Cardiac muscle cell (in vitro differentiated cells and primary cell): ENCODE measurements at places on chromosomes 3 and 15. TPM values are rescaled to one million over a fixed set of nuclear protein-coding genes. Genes with fewer than 3 reads are reported as not detected.
A peak's percentile ranks its signal among the peaks of the same experiment; 100 is the strongest.

DNA sequence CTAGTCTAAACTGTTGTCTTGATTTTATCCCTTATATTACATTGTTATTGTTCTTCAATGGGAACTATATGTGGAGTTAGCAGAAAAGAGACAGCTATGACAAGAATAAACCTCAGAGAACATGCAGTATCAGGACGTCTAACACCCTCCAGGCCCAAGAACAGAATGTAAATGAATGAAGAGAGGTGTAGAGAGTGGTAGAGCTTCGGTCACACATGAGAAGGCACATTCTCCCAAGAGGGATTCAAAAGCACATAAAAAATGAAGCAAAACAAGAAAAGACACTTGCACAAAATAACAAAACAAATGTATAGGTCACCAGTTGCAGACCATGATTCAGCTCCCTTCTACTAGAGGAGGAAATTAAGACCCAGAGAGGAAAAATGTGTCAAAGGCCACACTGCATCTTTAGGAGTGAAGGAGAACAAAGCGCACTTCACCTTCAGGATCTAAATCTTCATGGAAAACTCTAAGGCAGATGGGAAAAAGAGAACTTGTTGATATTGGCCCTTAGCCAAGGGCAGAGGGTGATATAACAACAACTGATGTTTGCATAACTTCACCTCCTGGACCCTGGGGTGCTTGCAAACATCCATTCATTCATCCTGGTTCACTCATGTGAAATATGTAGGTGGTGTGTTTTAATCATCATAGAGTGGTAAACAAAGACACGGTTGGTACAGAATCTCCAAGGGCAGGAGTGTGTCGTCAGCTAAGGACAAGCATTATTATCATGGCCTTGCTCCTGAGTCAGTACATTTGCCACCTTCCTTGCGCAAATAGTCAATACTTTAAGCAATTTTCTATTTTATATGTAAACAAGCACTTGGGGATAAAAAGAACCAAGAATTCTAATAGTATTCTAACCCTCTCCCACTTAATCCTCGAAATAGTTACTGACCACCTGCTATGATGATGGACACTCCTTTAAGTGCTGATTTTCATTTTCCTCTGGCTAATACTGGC, 8.8 kb downstream of the NEK10 start:
- DNase-seq = no peak

- DNase-seq = peak; percentile 39
Measured at GRCh38 chr15:95291898-95292472, 1038.5 kb upstream of the NR2F2 start.

DNA sequence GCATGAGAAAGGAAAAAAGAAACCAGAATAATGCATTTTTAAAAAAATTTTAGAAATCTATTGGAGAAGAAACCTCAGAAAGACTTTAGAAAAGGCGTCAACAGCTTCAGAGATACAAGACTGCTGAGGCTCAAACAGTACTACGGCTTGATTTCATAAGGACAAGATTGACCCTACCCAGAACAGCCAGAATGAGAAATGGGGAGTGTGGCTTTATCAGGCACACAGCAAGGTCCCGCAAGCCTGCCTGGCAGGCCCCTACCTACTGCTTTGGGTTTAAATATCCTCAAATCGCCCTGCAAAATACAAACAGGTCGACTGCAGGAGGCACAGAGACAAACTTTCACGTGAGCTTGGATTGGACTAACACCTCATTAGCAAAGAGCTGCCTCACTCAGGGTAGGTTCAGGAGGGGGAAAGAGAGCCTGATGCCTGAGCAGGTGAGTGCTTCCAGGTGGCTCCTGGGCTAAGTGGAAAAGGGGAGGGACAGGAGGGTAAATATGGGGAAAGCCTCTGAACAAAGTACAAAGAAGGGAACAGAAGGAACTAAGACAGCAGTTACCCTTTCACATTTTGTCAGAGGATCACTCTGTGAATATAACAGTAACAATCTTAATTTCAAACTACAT, 87.5 kb downstream of the RORA start:
- DNase-seq = no peak

GRCh38 chr15:61742591-61742990, 317.7 kb downstream of the VPS13C start:
- DNase-seq = no peak

GRCh38 chr3:105747060-105747541, 121.7 kb downstream of the CBLB start:
- DNase-seq = peak; percentile 72

- no peak for DNase-seq
Measured at GRCh38 chr3:120156699-120157098, 62.5 kb upstream of the GSK3B start.

- DNase-seq = no peak
Measured at GRCh38 chr15:71333136-71333700, 217.9 kb downstream of the THSD4 start.

- no peak for DNase-seq
Measured at GRCh38 chr3:46061108-46061720, 33.9 kb upstream of the XCR1 start.

DNA sequence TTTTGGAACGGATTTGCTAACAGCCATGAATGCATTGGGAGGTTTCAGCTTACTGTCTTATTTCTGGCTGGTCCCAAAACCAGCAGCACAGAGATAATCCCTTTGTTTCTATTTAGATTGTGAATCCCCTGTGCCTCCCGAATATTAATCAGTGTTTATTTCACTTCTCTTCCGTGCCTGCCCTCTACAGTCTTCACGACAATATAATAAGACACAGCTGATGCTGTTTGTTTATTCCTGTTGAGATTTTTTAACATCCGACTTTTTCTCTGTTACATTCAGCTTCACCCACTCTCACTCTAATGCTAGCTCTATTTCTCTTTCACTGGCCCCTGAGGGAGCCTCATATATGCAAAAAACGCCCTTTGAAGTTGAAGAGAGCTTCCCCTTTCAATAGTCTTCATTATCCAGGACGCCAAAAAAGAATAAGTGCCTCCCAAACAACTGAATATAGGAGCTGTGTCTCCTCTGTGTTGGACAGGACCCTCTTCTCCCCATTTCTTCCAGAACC, 995.3 kb downstream of the ROBO2 start:
- DNase-seq = no peak

GRCh38 chr3:23152989-23153388, 50.1 kb upstream of the UBE2E2 start:
- no peak for DNase-seq

GRCh38 chr15:73467758-73468157, 24.8 kb downstream of the REC114 start:
- no peak for DNase-seq

PDCD10 gene
- 39.6 and 48.0 TPM in 2 replicates for total RNA-seq

COLQ gene
- 4.5 and 10.4 TPM in 2 replicates for total RNA-seq
